Midbrain (tissue), 1 donor: ENCODE measurements at places on chromosomes 11 and 22.

- DNase-seq, result no peak
Observed at GRCh38 chr11:109197656-109198055, 224.3 kb upstream of the C11orf87 start.

- DNase-seq, result no peak
Observed at GRCh38 chr11:28490773-28491382, 382.7 kb downstream of the METTL15 start.

- DNase-seq, result no peak
Observed at GRCh38 chr22:23562186-23562585, 17.9 kb downstream of the IGLL1 start.

GRCh38 chr11:27217948-27218420 lies 145.0 kb downstream of the CCDC34 start:
- DNase-seq, result no peak

DNA sequence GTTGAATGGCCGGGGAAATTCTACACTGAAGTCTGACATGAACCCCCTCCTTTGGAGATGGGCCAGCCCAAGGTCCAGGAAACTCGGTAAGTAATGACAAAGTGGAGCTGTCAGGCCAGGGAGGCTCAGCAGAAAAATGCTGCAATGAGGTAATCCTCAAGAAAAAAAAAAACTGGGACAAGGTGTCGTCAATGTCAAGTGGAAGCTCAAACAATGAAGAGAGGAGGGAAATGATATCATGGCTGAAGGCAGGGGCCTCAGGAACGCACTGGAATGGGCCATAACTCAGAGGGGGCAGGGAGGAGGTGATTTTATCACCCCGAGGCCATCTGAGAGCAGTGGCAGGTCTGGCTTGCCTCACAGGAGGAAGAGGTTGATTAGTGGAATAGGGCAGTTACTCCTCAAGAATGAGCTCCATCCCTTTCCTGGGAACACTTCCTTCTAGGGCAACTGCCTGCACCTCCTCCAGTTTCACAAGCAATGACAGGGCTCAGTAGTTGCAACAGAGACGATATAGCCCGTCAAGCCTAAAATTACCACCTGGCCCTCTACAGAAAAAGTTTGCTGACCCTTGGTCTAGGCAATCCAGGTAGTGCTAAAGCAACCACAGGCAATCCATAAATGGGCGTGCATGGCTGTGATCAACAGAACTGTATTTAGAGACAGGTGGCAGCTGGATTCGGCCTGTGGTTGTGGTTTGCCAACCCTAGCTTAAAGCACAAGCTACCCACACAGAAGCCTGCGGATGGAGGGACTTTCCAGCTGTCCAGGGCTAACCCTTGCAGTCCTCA lies 65.2 kb downstream of the FBXO7 start:
- no peak for DNase-seq

DNA sequence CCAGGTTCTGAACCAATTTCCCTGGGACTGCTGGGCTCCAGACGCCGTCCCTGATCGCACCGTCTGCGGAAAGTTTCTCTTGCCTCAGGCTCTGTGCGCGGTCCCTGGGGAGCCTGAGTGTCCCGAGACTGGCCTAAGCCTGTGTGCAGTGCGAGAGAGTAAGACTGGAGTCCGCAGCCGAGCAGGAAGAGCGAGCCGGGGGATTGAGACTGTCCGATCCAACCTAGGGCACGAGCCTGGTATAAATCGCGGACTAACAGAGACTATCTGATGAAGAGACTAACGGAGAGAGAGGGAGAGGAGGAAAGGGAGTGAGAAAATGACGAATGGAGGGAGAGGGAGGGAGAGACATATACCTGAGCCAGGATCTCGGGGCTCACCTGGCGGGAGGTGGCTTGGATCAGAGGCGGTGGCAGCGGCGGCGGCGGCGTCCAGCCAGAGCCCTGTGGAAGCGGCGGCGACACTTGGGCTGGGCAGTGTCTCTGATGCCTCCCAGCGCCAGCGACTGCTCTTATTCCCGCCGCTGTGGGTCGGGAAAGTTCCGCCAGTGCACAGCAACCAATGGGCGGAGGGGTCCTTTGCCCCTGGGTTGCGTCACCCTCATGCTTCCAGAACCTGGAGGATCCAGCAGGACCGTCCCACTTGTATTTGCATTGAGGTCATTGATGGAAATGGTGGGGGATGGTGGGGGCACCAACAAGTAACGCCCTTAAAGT lies at the start of gene CALCA:
Gene CALCA, minus strand, starts transcription at position 487 of the 716 bp plus-strand sequence. CDS start 1,159 bp downstream, outside the sequence.
- DNase-seq, result no peak

DNA sequence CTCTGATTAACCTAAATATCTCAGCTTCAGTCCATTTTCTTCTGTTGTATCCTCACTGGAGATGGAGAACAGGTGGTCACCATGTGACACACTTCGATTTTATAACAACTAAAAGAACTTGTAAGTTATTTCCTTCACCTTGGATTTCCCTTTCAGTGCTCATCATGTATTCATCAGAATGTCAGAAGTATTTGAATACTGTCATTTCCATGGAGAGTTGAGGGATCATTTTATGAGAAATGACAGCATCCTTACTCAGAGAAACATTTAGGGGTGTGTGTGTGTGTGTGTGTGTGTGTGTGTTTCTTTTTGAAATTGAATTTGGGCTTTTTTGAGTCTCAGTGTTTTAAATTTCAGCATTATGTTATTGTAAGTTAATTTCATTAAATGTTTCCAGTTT lies 205.8 kb downstream of the ARHGAP42 start:
- no peak for DNase-seq
